Breast epithelium (tissue), 4 donors: ENCODE measurements at places on chromosomes 11 and 22.
A peak's percentile ranks its signal among the peaks of the same experiment; 100 is the strongest.

- DNase-seq, result no peak
These were observed 102.9 kb downstream of the CTTN start for GRCh38 chr11:70501051-70501901.

- peak; percentile 27 for DNase-seq
These were observed 5.8 kb upstream of the KDM2A start for GRCh38 chr11:67113231-67113721.

- DNase-seq, result no peak
These were observed 82.7 kb downstream of the GGT1 start for GRCh38 chr22:24685531-24686190.

GRCh38 chr11:123161376-123162030 lies 33.5 kb downstream of the CLMP start:
- DNase-seq, result no peak

DNA sequence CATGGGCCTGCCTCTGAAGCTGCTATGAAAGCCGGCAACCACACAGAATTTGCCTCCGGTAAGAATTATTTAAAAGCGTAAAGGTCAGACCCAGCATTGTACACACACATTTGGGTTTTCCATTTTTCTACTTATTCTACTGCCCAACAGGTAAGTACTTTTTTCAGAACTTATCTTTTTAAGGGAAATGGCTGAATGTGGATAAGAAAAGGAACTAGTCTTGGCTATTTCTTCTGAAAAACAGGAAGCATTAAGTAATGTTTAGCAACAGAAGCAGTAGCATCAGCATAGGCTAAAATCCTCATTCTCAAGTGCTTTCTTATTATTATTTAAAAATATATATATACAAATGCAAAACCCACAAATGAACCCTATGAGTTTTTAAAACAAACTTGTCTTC lies 103.1 kb downstream of the MPPED2 start:
- no peak for DNase-seq
